H54 (cell line): ENCODE measurements at places on chromosomes 16 and 17.

DNA sequence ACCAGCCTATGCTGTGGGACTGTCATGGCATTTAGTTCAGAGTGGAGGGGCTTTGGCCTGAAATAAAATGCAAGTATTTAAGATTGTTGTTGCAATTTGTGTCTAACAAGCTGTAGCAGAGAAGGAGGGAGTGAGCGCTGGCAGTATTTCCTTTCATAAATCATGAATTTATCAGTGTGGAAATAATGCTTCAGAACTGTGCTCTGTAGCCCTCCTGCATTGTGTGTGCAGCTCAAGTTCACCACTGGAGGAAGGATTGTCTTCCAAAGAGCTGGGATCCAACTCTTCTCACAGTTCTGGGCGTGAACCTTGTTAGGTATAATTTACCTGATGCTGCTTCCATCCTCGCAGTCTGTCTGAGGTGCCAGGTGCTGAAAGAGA, 15.1 kb downstream of the SNX11 start:
- DNase-seq: no peak

DNA sequence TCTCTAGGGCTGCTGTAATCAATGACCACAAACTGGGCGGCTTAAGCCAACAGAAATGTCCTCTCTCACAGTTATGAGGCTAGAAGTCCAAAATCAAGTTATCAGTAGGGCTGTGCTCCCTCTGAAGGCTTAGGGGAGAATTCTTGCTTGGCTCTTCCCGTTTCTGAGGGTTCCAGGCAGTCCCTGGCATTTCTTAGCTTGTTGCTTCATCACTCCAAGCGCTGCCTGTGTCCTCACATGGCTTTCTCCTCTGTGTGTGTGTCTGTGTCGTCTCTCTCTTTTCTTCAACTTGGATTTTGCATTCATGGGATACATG, 13.7 kb upstream of the CDC42EP4 start:
- DNase-seq: no peak

- no peak for DNase-seq
These were observed 33.2 kb downstream of the SPACA3 start for GRCh38 chr17:33024688-33025486.

GRCh38 chr17:82967268-82968032, 112.0 kb upstream of the METRNL start:
- DNase-seq: no peak

DNA sequence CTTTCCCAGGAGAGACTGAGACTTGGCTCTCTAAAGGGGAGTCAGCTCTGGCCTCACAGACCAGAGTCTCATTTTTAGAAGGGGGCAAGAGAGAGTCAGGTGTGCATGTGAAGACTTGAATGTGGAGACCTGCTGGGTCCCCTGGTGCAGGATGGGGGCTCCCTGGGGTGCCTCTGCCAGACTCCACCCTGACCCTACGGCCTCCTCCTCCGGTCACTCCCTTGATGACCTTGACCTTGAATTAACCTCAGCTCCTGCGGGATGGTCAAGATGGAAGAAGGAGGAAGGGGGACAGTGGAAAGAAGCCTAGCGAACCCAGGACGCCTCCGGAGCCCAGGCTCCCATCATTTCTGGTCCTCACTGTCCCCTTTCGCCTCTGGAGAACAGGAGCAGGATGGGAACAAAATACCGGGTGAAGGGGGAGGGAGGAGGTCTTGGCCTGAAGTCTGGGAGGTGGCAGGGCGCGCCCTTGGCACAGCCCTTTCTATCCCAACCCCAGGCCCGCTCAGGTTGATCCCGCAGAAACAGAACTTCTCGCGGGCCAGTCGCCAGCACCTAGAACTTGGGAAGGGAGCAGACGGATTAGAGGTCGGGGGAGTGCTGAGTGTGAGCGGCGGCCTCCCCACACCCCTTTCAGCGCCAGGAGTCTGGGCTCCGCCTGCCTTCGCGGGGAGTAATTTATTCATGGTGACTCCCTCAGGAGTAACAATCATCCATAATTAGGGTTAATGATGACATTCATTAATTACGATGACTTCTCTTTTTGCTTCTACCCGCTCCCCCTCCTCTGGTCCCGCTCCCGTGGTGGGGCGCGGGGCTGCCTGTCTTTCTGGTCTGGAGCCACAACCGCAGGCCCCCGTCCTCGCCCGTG, 1.6 kb downstream of the STAC2 start:
- DNase-seq: no peak

DNA sequence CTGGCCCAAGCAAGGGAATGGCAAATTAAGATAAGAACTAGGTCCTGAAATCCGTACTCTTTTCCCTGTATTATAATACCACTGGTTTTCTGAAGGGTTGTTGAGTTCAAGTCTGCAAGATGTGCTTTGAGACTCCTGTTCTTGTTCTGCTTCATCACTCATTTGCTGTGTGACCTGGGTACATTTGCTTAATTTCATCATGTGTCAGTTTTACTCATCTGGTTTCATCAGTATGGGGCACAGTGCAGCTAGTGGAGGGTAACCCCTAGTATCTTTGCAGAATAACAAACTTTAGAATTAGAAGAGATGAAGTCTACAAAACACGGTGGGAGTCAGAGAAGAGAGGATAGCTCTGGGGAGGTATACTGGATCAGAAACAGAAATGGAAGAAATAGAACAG, 21.9 kb upstream of the EFCAB13 start:
- DNase-seq: no peak

DNA sequence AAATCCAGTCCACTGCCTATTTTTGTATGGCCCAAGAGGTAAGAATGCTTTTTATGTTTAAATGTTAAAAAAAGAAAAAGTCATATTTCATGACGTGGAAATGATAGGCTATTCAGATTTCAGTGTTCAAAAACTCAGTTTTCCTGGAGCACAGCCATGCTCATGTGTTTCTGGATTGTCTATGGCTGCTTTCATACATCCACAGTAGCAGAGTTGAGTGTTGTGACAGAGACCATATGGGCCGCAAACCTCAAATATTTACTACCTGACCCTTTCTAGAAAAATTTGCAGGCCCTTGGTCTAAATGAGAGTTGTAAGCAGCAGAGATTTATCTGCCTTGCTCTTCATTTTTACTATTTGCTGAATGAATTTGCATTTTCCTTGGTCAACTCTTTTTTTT, 264.1 kb downstream of the CBLN1 start:
- DNase-seq: no peak

DNA sequence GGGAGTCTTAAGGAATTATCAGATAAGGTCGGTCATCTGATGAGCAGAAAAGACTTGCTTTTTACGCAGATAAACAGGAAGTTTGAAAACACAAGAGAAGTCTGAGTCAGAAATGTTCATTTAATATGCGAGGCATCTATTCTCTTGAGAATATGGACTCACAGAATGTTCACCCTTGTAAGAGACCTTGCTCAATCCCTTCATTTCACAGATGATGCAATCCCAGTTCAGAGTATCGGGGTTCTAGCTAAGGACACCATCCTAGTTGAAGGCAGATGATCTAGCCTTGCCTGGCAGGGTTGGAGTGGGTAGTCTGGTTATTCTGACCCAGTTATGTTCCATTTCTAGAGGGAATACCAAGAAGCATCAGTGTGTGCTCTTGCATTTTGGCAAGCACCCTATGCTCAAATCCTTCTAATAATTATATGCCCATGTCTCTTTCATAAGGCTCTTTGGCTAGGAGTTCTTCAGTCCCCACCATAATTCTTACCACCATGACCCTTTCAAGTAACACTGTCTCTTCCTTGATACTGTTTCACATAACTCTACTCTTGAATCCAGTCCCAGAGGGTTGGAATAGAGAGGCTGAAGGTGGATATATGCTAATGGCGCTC, 42.5 kb downstream of the YPEL2 start:
- no peak for DNase-seq

DNA sequence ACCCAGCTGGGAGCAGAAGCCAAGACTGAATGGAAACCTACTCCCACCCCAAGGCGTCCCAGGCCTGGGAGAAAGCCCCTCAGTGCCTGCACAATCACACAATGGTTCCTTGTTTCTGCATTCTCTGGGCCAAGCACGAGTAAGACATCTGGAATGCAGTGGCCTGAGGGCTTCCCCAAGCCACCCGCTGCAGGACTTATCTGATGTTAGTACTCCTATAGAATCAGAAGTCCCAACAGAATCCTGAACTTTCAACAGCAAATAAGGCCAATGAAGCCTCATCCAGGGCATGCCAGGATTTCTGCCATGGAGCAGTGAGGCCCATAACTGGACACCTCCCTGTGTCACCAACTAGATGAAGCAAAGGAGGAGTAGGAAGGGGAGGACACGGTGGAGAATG, 28.6 kb downstream of the MYO18A start:
- DNase-seq: peak; percentile 81

DNA sequence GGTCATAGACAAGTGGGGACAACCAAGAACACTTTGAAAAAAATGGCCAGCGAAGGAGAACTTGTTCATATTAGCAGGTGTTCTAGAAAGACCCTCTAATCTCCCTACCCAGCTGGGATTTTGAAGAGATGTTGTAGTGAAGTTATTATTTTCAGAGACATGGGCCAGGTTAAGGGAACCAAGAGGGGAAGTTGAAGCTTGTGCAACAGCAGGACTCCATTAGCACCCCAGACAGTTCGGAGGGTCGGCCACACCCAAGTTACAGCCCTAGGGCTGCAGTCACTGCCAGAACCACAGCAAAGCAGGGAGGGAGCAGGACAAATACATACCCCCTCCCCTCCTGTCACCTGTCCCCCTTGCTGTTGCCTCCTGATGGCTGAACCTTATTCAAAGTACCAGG, 42.3 kb downstream of the WSB1 start:
- no peak for DNase-seq

DNA sequence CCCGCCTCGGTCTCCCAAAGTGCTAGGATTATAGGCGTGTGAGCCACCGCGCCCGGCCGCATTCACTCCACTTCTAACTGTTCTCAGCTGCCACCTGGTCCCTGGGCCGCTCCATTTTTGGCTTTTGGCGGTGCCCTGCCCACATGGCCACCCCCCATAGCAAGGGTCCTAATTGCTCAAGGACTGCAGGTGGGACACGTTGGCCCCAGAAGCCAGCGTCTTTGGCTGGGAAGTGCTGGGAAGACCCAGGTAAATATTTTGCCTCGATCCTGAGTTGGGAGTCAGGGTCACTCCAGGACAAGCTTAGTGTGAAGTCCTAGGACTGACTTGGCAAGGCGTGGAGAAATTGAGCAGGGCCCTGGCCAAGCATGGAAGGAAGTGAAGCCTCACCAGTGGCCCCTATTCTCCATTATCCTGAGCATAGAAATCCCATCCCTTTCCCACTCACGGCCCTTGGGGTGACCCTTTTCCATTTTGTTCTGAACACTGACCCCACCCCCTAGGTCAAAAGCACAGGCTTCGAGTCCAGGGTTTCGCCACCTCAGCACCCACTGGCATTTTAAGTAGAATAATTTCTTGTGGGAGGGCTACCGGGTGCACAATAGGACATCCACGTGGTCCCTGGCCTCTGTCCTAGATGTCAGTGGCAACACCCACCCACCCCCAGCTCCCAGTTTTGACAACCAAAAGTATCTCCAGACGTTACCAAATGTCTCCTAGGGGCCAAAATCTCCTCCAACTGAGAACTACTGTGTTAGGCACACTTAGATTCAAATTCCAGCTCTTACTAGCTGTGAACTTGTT, 5.9 kb upstream of the WDR81 start:
- DNase-seq: no peak

DNA sequence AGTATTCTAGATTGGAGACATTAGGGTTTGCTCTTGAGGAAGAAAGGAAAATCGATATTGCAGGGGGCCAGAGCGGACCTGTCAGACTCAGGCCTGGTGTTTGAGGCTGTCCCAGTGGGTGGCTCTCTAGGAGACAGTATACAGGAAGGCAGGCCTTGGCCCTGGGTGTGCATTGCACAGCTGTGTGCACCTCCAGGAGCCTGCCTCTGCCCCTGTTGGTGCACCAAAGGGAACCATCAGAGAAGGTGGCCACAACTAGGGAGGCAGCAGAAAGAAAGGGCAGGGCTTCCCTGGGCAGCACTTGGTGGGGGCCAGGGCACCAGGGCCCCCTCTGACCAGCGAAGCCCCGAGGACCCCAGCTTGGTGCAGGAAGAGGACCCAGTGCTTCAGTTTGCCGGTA, 188.0 kb downstream of the NTN1 start:
- DNase-seq: no peak

DNA sequence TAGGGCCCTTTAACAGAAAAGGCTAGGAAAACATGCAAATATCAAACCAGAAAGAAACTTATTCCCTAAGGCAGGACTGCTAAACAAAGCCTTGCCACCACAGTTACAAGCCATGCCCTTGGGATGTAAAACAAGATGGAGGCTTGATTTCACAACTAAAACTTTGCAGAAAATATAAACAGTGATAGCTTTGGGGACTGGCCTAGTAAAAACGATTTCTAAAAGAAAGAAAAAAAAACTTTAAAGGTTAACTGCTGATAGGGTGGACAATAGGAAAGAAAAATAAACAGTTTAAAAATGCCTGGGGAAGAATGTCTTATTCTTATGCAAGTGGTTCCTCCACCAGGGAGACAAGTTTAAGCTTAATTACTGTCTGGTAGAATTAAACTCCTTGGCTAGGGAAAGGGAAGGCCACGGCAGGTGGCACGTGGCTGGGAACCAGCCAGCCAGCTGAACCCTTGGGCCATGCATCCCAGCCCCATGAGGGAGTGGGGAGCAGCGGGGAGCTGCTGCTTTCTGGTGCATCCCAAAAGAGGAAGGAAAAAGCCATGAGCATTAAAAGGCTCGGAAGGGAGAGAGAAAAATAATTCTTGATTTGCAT, 10.7 kb upstream of the TMC5 start:
- DNase-seq: no peak

GRCh38 chr17:60244656-60245055, 94.9 kb downstream of the CA4 start:
- no peak for DNase-seq

- DNase-seq: peak; percentile 51
These were observed 74.5 kb upstream of the DYNLRB2 start for GRCh38 chr16:80466024-80466987.

- no peak for DNase-seq
These were observed 21.3 kb downstream of the SLC7A5 start for GRCh38 chr16:87847785-87848675.

- DNase-seq: no peak
These were observed 156.8 kb upstream of the TNRC6C start for GRCh38 chr17:77801545-77802332.
